ENCODE measurements at places on chromosomes 5 and 9. TPM values are rescaled to one million over a fixed set of nuclear protein-coding genes. Genes with fewer than 3 reads are reported as not detected.

The ENTREP1 gene
- not detected for total RNA-seq

The WDR36 gene
- total RNA-seq, result 91.0 TPM

The GPR21 gene
- 1.5 TPM for total RNA-seq

The RBM27 gene
- total RNA-seq, result 29.2 TPM

The NOXA1 gene
- 1.00 TPM for total RNA-seq

The ACTBL2 gene
- total RNA-seq, result 0.11 TPM

The ADAMTS13 gene
- 2.7 TPM for total RNA-seq

The SIT1 gene
- total RNA-seq, result not detected

The PGM5 gene
- 74.4 TPM for total RNA-seq

The ARSB gene
- 10.5 TPM for total RNA-seq

The PDLIM7 gene
- 136 TPM for total RNA-seq

The DBH gene
- total RNA-seq, result not detected

The ZDHHC11B gene
- total RNA-seq, result 0.50 TPM

The SSNA1 gene
- total RNA-seq, result 60.9 TPM

The F2RL2 gene
- total RNA-seq, result 3.7 TPM

The IGIP gene
- total RNA-seq, result 8.2 TPM

The PCDHGA5 gene
- 0.87 TPM for total RNA-seq

The SOHLH1 gene
- total RNA-seq, result not detected

The HMCN2 gene
- under 0.01 TPM for total RNA-seq

The NR5A1 gene
- total RNA-seq, result not detected

The ST8SIA4 gene
- 0.22 TPM for total RNA-seq

The SLC36A2 gene
- total RNA-seq, result not detected

The MAP1B gene
- total RNA-seq, result 215 TPM

The C1QTNF2 gene
- total RNA-seq, result 2.0 TPM

The MRPL22 gene
- 28.0 TPM for total RNA-seq

The NME5 gene
- 1.7 TPM for total RNA-seq

The GARNL3 gene
- total RNA-seq, result 5.1 TPM

The SPEF2 gene
- 4.8 TPM for total RNA-seq

The FGD3 gene
- not detected for total RNA-seq

The SLC6A7 gene
- not detected for total RNA-seq

The MSX2 gene
- total RNA-seq, result 0.66 TPM

The SLC44A1 gene
- total RNA-seq, result 78.0 TPM

The FAM120A gene
- total RNA-seq, result 106 TPM

Measured in uterine smooth muscle cell (primary cell).